Umbilical cord (tissue), 2 donors: ENCODE measurements at places on chromosomes 6 and 20.
A peak's percentile ranks its signal among the peaks of the same experiment; 100 is the strongest.

DNA sequence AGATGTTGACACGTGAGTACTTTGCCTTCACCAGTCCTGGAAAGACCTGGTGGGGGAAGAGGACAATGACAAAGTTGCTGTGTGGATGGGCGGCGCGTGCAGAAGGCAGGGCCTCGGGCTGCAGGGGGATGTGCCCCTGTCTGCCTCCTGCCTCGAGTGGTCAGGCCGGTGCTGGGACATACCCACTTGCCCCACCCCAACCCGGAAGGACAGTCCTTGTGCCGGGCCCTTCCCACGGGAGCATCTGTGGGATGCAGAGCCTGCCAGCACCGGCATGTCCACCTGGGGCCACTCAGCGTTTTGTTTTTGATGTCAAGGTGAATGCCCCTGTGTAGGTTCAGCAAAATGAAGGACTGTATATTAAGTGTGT, 60.5 kb upstream of the BHLHE23 start:
- DNase-seq: no peak

DNA sequence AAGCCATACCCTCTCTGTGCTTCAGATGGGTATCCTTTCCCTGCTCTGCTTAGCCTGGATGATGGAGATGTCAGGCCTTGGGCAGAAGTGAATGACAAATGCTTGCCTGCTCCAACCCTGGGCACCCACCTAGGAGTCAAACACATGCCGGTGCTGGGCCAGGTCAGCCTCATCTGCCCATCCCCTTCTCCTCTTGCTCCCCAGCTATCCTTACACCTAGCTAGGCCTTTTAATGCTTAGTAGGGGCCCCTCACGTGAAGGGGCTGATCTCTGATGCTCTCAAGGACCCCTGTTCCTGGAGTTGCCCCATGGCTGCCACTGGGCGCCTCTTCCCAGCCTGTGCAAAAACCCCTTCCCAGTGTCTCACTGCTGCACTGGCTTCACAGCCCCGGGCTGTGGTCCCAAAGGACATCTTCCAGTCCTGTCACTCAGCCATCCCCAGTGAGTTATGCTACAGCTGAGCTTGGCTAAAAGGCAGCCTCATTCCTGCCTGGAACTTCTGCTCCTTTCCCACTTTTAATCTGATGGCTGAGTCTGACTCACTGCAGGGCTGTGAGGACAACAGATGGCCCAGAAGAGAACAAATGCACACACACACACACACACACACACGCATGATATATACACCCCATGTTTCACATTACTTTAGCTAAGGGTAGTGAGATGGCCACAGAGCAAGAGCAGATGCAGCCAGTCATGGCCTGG, 12.8 kb upstream of the SDCBP2 start:
- no peak for DNase-seq

- DNase-seq: peak; percentile 35
Observed at GRCh38 chr6:2035826-2036709, 209.3 kb downstream of the GMDS start.

DNA sequence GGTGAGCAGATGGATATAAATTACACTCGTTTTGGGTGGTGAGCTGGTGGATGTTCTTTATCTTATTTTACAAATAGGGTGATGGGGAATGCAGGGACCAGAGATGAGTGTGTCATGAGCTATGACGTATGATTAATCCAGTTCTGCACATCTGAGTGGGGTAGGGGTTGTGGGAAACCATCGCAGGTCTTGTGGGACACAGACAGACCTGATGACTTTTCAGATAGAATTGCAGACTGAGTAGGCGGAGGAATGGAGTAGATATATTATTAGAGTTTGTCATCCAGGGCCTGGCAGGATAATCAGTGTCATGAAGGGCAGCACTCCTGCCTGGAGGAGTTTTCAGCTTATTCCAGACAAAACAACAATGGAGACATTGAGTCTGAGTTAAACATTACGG, 12.9 kb upstream of the DSP start:
- DNase-seq: no peak

DNA sequence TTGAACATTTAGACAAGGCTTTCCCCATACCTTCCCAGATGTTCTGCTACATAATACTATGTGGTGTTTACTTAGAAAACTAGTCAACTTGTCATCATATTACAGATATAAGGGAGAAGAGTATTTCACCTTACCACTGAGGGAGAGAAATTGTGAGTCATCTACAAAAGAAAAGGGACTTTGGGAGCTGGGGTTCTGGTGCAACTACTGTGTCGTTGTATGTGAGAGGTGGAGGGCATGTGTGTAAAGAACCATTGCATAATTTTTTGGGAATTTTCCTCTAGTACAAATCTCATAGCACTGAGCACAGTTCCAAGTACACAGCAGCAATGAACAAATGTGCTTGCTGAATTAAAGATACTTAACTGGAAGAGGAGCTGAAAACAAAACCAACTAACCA, 665.6 kb downstream of the DHX35 start:
- DNase-seq: no peak

DNA sequence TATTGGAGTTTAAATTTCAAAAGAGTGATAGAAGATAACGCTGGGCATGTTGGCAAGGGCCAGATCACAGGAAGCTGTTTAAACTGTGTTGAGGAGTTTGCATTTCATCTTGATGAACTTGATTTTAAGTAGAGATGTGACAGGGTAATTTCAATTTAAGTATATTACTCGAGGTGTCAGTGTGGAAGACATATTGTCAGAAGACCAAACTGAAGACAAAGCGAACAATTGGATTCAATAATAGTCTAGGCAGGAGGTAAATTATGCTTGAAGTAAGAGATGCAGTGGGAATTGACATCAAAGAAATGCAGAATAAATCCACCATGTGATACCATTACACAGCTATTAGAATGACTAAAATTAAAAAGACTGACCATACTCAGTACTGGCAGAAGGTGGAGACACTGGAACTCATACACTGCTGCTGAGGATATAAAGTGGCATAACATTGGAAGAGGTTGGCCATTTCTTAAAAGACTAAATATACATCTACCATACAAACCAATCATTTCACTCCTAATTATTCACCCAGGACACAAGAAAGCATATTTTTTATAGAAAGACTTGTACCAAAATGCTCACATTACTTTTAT, 240.8 kb downstream of the ARHGAP18 start:
- DNase-seq: no peak

GRCh38 chr6:128246472-128247260, 273.7 kb downstream of the PTPRK start:
- peak; percentile 14 for DNase-seq

DNA sequence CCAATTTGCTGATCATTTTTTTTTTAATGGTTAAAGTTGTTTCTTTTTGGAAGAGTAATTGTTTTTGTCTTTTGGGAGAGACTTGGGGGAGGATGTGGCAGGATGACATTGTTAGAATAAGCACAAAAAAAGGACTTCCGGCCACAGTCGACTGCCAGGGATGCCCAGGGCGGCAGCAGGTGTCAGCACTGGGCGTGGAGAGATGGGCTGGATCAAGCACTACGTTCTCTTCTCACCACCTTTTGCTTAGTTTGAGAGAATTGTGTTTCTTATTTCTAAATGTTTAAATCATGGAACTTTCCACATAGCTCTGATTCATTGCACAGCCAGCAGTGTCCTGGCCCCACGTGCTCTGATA, 104.6 kb upstream of the FRMD1 start:
- no peak for DNase-seq
